Ureter (tissue), 1 donor: ENCODE measurements at places on chromosomes 3 and 15. TPM values are rescaled to one million over a fixed set of nuclear protein-coding genes. Genes with fewer than 3 reads are reported as not detected.

GRCh38 chr15:82135638-82136037 is 89.8 kb upstream of the MEX3B start:
- DNase-seq, result no peak

DNA sequence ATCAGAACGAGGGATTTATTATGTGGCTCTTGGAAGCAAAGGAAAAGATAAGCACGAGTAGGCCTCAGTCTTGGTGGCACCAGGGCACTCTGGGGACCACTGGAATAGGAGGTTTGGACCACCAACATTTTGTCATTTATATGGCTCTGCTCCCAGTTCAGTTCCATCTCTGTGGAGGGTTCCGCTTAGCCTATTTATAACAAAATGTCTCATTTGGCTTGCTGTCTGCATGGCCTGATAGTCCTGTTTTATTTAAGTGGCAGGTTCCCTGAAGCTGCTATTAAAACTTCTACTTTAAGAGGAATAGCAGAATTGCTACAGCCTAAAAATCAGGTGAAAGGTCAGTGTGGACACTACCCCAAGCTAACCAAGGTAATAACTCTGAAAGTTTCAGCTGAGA is 27.2 kb downstream of the MAP2K5 start:
- DNase-seq, result no peak

- no peak for DNase-seq
Measured at GRCh38 chr3:29478611-29479010, 197.7 kb downstream of the RBMS3 start.

The NKIRAS1 gene
- 4.9 TPM for total RNA-seq

The LINGO1 gene
- 1.7 TPM for total RNA-seq
